ENCODE measurements at places on chromosomes 2 and 18.

GRCh38 chr18:49447810-49448745 is 12.4 kb downstream of the DYM start:
- DNase-seq = no peak

GRCh38 chr18:14768241-14768640 is 20.3 kb downstream of the ANKRD30B start:
- no peak for DNase-seq

DNA sequence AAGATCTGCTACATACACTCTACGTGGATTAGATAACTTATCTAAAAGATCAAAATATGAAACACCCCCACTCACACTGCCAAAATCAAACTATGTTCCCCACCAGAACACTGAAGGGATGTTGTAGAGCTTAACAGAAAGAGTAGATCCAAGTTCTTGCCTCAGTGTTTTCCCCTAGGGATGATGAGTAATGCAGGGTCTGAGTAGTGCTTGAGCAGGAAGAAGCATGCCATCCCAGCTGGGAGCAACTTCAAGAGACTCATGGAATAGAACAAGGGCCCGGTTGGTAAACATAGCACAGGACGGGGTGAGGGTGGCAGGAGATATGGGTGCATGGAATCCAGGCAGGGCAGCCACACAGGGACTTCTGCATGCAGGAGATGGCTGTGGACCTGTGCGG is 74.3 kb downstream of the SNTG2 start:
- DNase-seq = no peak

DNA sequence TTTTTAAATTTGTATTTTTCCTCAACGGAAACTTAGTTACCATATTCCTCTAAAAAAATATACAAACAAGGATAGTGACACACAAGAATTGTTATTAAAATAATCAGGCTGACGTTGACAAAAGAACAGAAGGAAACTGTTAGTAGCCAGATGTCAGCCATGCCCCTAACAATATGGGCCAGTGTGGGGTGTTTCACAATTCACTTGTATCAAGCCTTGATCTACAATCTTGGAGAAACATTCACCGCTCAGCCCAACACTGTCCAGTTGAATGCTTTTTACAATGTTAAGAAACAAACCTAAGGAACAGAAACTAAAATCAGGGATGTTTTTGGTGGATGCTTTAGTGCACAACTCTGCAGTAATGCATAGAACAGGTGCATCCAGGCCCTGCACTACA is 44.6 kb downstream of the TMEFF2 start:
- DNase-seq = no peak

GRCh38 chr2:230790981-230791380 is 73.8 kb upstream of the ITM2C start:
- no peak for DNase-seq

- DNase-seq = no peak
Measured at GRCh38 chr2:68366083-68366560, 1.0 kb downstream of the PLEK start.

GRCh38 chr2:221502270-221503010 is 69.7 kb downstream of the EPHA4 start:
- no peak for DNase-seq

DNA sequence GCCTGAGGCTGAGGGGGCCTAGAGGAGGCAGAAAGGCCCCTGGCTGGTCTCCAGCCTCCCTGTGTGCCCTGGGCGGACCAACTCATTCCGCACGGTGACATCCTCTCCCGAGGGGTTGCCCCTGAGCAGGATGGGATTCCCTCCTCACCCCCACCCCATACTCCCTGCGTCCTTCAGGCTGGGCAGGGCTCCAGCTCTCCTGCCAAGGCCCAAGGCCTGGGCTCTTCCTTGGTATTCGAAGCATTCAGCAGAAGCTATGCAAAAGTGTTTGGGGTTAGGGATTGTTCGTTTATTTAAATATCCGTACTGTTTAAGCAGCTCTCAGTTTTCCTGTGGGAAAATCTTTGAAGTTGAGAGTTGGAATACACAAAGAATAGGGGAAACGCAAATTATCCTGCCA is 113.1 kb upstream of the RAB12 start:
- DNase-seq = no peak

DNA sequence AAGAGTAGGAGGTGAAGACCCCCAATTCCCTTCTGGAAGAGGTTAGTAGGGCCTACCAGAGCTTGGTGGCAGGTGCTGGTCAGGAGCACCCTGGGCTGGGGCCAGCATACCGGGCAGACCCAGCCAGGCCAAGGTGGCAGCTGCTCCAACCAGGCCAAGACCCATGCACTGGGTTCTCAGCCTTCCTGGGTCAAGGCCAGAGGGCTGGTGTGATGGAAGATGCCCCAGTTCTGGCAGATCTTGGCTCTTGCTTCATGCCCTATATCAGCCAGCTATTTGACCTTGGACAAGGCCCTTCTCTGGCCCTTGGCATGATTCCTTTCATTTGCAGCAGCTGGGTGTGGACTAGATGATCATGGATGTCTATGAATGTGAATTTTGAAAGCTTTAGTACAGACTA is 57.7 kb downstream of the PRKCE start:
- DNase-seq = no peak
